Fibroblast of villous mesenchyme (primary cell): ENCODE measurements at places on chromosomes 6 and 20. TPM values are rescaled to one million over a fixed set of nuclear protein-coding genes. Genes with fewer than 3 reads are reported as not detected.

DNA sequence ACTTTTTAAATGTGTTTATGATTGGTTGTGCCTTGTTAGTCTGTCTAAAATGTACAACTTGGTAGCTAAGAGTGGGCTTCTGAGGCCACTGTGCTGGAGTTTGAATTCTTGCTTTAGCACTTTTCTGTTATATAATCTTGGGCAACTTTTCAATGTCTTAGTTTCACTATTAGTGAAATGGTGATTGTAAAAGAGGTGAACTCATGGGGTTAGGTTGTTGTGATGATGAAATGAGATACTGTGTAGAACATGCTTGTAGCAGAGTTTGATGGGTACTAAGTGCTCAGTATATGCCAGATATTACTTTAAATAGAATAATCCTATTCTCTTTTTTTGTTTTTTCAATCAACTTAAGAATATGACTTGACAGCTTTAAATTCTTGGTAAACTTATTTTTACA lies 624.7 kb downstream of the CD109 start:
- peak; percentile 15 for DNase-seq

DNA sequence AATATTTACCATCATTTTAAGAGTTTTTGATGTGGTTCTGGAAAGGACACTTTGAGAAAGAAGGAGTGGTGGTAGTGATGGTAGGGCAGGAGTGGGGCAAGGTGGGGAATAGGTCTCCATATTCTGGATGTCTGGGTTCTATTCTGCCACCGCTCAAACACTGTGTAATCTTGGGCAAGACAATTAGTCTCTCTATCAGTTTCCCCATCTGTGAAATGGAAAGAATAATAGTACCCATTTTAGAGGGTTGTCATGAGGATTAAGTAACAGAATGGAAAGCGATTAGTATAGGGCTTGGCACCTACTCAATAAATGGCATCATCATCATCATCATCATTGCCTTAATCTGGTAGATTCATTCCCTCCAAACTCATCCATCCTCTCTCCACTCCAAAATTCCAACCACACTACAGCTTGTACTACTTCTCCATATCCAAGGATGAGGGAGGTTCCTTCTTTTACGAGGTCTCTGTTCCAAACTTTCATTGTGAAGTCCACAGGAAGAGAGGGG lies 982 bp upstream of the GGT7 start:
- DNase-seq = no peak

DNA sequence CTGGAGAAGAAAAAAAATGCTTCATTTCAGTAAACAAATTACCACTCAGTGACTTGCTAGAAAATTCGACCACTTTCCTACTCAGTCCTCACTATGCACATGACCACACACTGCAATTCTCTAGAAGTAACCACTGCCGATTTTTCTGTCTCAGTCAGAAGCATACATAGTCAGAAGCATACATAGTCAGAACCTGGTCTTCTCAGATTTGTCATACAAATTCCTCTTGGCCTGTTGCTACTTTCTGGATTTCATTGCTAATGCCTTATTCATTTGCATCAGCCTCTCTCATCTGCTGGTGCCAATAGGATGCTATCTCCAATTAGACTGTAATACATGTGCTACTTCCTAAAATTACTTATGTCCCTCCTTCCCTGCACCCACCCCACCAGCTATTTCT lies 10.2 kb upstream of the KIF16B start:
- no peak for DNase-seq

DNA sequence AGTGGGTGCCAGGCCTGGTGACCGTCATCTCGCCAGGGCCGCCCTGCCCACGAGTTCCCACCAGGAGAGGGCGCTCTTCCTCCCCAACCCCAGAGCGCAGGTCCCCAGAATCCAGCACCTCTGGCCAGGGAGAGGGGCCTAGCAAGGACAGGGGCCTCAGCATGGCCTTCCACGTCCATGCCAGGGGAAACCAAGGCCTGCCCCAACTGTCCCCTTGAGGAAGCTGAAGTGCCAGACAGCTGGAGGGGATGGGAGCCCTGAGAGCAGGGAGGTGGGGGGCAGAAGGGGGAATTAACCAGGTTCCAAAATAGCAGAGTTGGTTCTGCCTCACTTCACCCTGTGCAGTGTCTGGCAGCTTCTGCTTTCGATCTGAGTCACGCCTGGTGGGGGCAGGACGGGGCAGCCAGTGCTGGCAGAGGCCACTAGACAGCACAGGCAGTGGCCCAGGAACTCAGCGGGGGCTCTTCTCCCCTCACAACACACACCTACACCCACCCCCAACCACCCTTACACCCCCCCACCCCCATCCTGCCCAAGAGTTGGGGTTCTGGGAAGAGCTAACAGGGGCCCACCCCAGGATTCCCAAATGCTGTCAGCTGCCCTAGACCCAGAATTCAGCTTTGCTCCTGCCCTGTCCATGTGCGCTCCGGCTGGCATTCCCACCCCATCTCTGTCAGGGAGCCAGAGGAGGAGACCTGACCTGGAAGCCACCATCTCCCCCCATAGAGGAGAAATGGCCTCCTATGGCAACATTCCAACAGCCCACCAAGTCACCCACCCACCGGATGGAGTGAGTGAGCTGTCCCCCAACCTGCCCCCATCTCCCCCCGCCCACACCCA lies 29.2 kb downstream of the TFEB start:
- DNase-seq = peak; percentile 74

DNA sequence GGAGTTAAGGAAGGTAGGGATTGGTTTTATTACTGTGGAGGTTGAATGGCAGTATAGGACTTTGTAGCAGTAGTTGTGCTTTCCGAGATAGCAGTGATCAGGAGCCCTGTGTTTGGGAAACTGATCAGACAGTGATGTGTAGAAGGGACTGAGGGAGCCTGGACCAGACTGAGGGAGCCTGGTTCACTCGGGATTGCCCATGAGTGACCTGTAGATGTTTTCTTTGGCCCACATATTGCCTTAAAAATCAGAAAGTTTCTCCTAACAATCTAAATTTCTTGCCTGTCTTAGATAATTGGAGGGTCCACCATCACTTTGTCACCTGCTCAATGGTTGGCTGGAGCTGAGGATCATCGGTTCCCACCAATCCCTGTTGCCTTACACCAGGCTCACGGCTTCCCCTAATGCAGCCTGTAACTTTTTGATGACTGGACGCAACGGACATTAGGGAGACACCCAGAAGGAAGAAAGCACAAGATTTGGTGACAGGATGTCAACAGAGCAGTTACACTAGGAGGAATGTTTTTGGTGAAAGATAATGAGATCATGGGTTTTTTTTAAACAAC lies 1.1 kb downstream of the CDS2 start:
- no peak for DNase-seq

Gene CLPSL1
- not detected in 2 replicates for total RNA-seq

Gene PGC
- not detected in 2 replicates for total RNA-seq

Gene PACRG
- total RNA-seq = under 0.01 and 0.97 TPM in 2 replicates
